ENCODE measurements at places on chromosomes 2 and 18.

GRCh38 chr2:141501752-141502151 is 629.1 kb downstream of the LRP1B start:
- no peaks in the 10 kb centered on the region for H3K36me3 ChIP-seq
- no peaks in the 10 kb centered on the region for H3K27me3 ChIP-seq
- no peak for DNase-seq
- no peak overlapping the region for H3K27ac ChIP-seq

- peaks cover 2% of the 10 kb centered on the region for H3K4me1 ChIP-seq
- H3K27me3 ChIP-seq, result no peaks in the 10 kb centered on the region
- H3K4me3 ChIP-seq, result no peak overlapping the region
- no peak overlapping the region for H3K27ac ChIP-seq
- peaks cover 16% of the 10 kb centered on the region for H3K36me3 ChIP-seq
These were observed 198.1 kb downstream of the MCFD2 start for GRCh38 chr2:46717344-46718121.

GRCh38 chr2:127342101-127342500 is 45.7 kb downstream of the MAP3K2 start:
- no peaks in the 10 kb centered on the region for H3K4me1 ChIP-seq
- DNase-seq, result no peak
- peaks cover 18% of the 10 kb centered on the region for H3K36me3 ChIP-seq
- H3K27ac ChIP-seq, result no peak overlapping the region
- no peaks in the 10 kb centered on the region for H3K27me3 ChIP-seq

GRCh38 chr18:56245866-56246580 is 392.4 kb downstream of the TXNL1 start:
- no peak overlapping the region for H3K4me3 ChIP-seq
- no peaks in the 10 kb centered on the region for H3K4me1 ChIP-seq
- H3K27ac ChIP-seq, result no peak overlapping the region

GRCh38 chr2:117562654-117563053 is 251.8 kb upstream of the DDX18 start:
- no peak overlapping the region for H3K27ac ChIP-seq
- no peaks in the 10 kb centered on the region for H3K36me3 ChIP-seq
